ENCODE measurements at places on chromosomes 1 and 21.

GRCh38 chr1:70405780-70406416 is 5.2 kb upstream of the CTH start:
- DNase-seq, result no peak

DNA sequence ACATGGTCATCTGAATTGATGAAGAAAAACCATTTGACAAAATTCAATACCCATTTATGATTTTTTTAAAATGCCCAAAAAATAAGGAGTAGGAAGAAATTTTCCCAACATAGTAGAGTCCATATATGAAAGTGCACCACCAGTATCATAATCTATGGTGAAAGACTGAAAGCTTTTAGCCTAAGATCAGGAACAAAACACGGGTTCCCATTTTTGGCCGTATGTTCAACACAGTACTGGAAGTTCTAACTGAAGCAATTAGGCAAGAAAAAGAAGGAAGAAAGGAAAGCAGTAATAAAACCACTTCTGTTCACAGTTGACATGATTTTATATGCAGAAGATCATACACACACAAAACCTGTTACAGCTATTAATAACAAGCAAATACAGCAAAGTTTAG is 227.8 kb upstream of the RAB4A start:
- no peak for DNase-seq

GRCh38 chr1:150572918-150573647 is 6.3 kb downstream of the MCL1 start:
- DNase-seq, result no peak

DNA sequence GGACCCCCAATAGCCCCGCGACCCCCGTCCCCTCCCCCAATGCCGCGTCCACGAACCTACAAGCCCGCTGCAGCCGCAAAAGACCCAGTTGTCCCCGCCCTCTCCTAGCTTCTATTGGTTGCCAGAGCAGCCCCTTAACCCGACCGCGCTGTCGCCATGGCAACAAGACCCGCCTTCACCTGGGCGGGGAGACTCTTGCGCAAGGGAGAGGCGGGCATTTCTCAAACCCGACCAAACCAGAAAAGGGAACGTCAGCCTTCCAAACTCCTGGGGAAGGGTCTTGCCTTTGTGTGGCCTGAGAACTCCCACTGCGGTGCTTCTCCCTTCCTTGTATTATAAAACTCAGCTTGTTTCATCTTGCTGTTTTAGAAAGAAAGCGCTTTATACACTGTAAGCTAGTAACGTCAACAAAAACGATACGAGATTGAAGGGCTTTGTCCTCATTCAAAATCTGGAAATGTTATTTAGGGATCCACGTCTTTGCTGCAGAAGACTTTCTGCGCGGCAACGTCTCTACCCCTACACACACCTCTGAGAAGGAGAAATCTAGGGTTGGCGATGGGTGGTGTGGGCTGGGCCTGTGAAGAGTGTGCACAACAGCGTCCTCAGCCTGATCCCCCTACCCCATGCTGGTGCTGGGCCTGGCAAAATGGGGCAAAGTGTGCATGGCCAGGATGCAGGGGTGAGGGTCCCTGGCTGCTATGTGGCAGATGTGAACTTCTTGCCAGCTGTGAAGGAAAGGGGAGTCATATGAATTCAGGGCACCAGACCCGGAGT is at the start of gene TMEM9:
Gene TMEM9 (minus strand): TSS at position 86 of the 777 bp plus-strand sequence. CDS start 551 bp downstream, outside the sequence.
- peak; percentile 88 for DNase-seq
